ENCODE measurements at places on chromosomes 13 and 19. TPM values are rescaled to one million over a fixed set of nuclear protein-coding genes. Genes with fewer than 3 reads are reported as not detected.

GRCh38 chr13:24036115-24036514 is 124.4 kb upstream of the SPATA13 start:
- no peak for DNase-seq

GRCh38 chr19:2457394-2458037 is 757 bp upstream of the LMNB2 start:
- no peak for DNase-seq

GRCh38 chr13:93674337-93674755 is 447.7 kb downstream of the GPC6 start:
- no peak for DNase-seq

DNA sequence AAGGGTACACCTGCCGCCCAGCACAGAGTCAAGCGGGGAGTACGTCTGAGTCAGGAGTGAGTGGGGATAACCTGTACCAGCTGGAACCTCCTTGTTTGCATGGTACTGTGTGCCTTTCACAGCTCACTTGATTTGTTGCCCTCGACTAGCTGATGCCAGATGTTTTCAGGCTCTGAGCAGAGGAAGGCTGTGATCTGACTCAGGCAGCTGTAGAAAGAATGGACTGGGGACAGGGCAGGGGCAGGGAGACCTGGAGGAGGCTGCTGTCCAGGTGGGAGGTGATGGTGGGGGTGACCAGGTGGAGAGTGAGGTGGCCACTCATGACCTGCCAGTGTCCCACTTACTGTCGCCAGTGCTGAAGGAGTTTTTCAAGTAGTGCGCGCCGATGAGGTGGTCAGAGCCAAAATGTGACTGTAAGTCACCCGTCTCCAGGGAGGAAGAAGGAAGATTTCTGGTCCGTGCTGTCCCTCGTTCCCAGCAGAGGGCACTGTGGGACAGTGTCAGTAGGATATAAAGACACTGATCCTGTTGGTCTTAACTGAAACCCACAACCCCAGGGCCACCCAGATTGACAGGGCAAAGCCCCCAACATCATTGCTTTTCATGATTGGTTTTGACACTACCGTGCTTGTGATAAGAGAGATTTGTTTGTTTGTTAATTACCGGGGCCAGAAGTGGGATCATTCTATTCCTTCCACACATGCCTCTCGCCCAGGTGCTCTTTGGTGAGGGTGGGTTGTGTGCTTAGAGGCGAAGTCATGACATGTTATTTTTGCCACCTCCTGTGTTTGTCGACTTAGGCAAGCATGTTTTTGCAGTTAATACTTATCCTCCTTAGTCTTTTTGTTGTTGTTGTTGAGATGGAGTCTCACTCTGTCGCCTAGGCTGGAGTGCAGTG is 128.4 kb downstream of the DPF1 start:
- DNase-seq: peak; percentile 73

DNA sequence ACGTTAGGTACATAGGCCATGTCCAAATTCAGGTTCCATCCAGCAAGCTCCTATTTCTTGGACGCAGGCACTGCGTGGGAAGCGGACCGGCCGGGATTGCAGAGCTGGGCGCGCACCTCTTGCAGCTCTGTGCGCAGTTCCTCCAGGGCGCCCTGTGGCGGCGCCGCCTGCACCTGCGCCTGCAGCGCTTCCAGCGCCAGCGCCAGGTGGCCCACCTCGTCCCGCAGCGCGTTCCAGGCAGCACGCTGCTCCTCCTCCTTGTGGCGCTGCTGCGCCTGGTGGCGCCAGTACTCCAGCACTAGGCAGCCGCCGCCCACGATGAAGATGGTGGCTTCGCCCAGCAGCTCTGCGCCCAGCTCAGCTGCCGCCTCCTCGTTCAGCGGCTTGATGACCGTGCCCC is 31.1 kb downstream of the OPA3 start:
- no peak for DNase-seq

Gene PRDX2
- 702 TPM for total RNA-seq

DNA sequence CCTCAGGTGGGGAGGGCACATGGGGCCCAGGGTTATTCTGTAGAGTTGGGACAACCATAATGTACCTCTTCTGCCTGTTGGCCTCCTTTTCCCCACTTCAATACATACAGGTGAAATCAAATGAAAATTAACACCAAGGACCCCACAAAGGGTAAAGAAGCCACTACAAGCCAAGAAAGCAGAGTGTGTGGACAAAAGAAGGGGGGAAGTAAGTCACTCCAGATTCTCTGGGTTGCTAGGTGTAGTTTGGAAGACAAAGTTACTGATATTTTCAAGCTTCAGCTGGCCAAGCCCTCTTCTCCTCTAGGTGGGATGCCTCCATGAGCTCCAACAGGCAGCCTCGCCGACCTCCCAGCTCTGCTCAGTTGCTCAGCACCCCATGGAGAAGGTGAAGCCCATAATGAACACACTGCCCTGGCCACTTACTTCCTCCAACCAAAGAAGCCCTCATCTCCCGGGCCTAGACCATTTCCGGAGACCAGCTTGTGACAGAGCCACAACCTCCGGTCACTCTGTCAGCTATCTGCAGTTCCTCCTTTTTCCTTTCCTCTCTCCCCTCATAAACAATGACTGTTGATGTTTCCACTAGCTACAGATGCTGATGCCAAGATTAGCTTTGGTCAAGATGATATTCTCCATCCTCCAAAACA is 66.8 kb upstream of the MED4 start:
- DNase-seq: peak; percentile 69

GRCh38 chr13:33004511-33004910 is 11.7 kb upstream of the KL start:
- no peak for DNase-seq

Gene ZNF793
- 3.4 TPM for total RNA-seq

GRCh38 chr19:53879140-53880081 is 2.6 kb upstream of the PRKCG start:
- DNase-seq: peak; percentile 95

Gene CGB3
- not detected for total RNA-seq

Gene PSG4
- total RNA-seq: not detected

- no peak for DNase-seq
Observed at GRCh38 chr13:76894401-76895110, 8.4 kb upstream of the KCTD12 start.

Gene HS6ST3
- total RNA-seq: 3.1 TPM

Gene CCL25
- total RNA-seq: not detected

Gene INSL3
- not detected for total RNA-seq

DNA sequence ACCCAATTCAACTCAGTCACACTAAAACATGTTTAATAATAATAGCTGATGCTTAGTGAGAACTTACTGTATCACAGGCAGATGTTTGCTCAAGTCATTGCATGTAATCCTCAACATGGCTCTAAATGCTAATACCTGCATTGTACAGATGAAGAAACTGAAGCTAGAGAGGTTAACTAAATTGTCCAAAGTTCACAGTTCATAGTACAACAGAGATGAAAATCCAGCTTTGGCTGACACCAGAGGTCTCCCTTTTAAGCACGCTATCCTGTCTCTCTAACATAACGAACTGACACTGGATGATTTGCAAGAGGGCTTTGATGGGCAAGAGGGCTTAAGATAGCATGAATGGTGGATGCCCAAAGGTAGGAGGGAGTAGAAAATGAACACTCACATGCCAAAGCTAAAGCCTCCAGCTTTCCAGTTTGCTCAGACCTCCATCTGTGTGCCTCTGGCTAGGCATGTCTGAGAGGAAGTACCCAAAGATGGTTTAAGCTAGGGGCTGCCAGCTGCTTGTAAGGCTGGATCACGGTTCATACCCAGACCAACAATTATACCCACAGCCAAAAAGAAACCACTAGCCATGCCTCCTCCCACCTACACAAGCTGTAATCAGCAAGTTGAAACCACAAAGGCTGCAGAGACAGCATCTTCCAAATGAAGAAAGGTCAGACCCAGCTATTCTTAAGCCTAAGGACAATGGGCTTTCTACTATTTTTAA is 196.9 kb upstream of the UBL3 start:
- DNase-seq: no peak

DNA sequence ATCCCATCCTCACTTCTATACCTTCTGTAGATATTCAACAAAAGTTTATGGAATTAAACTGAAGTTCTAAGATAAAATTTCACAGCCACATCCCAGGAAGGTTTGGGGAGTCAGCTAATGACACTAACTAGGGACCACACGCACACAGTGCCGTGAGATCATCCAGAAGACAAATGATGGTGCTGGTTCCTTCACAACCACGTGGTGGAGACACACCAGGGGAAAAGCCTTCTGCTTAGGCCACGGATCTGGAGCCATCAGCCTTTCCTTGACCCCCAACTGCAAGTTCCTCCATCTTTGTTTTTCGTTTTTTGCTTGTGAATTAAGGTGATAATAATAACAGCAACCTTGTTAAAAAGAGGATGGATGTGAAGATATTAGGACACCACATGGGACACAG is 241.6 kb upstream of the MAB21L1 start:
- no peak for DNase-seq

Gene ZNF585A
- 7.0 TPM for total RNA-seq

GRCh38 chr13:31627097-31627845 is 112.1 kb upstream of the RXFP2 start:
- DNase-seq: no peak

DNA sequence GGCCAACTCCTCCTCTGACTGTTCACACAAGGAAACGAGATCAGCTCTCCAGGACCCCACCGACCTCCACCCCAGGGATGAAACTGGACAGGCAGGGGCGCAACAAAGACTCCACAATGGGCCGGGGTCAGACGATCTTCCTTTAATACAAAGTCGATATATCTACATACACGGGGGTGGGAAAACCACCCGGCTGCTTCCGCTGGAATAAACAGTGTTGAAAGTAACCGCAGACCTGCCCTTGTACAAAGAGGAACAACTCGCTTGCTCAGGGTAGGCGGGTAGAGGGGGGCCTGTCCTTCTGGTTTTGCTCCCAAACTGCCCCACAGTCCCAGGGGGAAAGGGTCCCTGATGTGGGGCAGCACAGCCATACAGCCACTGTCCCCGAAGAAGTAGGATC is 135.2 kb downstream of the PTPRS start:
- no peak for DNase-seq

Gene CYP4F2
- not detected for total RNA-seq

GRCh38 chr19:46025835-46026234 is 3.0 kb upstream of the PGLYRP1 start:
- DNase-seq: no peak

Gene DLEU7
- total RNA-seq: 0.31 TPM

GRCh38 chr13:45779901-45780300 is 71.7 kb downstream of the SIAH3 start:
- DNase-seq: peak; percentile 13

GRCh38 chr13:89401264-89401675 is 1730.1 kb downstream of the SLITRK5 start:
- DNase-seq: no peak

- peak; percentile 80 for DNase-seq
Observed at GRCh38 chr19:31349160-31349881, at the start of gene TSHZ3. TSS of gene TSHZ3 (minus strand) at chr19:31349436. CDS start at chr19:31349219, 217 bp downstream.

GRCh38 chr13:110330491-110331011 is 23.5 kb downstream of the COL4A2 start:
- no peak for DNase-seq

Gene ODAD3
- 0.22 TPM for total RNA-seq

DNA sequence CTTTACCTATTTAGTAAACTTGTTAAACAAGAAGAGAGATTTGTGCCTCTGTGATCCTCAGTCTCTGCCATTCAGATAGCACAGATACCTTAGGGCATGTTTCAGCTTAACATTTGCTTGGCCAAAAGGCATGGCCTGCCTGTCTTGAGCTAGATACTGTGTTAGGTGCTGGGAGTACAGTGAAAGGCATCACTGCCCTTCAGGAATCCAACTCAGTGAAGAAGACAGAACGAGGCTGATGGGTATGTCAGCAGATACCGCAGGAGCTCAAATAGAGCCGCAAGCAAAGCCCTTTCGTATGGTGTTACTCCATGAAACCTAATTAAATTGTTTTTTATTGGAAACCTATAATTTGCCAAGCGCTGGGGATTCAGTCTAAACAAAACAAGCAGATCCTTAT is 12.9 kb downstream of the ZNF507 start:
- DNase-seq: no peak

Gene ACTMAP
- 3.7 TPM for total RNA-seq

Data from right atrium auricular region (tissue), 2 donors.